Adipose tissue (tissue), 3 donors: ENCODE measurements at places on chromosomes 12 and 14. TPM values are rescaled to one million over a fixed set of nuclear protein-coding genes. Genes with fewer than 3 reads are reported as not detected.

WIF1 gene
- 0.23 TPM for polyA plus RNA-seq

LRRIQ1 gene
- 0.04 TPM for polyA plus RNA-seq

STAB2 gene
- polyA plus RNA-seq = 0.55 TPM

RDH12 gene
- 1.3 TPM for polyA plus RNA-seq

TBC1D30 gene
- polyA plus RNA-seq = 2.5 TPM

PRB2 gene
- not detected for polyA plus RNA-seq

CFAP251 gene
- polyA plus RNA-seq = 1.2 TPM

TMCC3 gene
- polyA plus RNA-seq = 1.9 TPM

PRH2 gene
- not detected for polyA plus RNA-seq

CCDC38 gene
- not detected for polyA plus RNA-seq

PTPRQ gene
- polyA plus RNA-seq = 0.11 TPM

TECPR2 gene
- polyA plus RNA-seq = 5.9 TPM

NPFF gene
- polyA plus RNA-seq = not detected

ARF3 gene
- polyA plus RNA-seq = 68.1 TPM

SYCP3 gene
- polyA plus RNA-seq = 0.56 TPM

MTRFR gene
- 3.5 TPM for polyA plus RNA-seq

C14orf132 gene
- polyA plus RNA-seq = 6.9 TPM

MYO1H gene
- polyA plus RNA-seq = not detected

KLRC2 gene
- not detected for polyA plus RNA-seq

KTN1 gene
- polyA plus RNA-seq = 78.5 TPM

TPPP2 gene
- polyA plus RNA-seq = not detected

COA8 gene
- polyA plus RNA-seq = 67.5 TPM

NKX2-8 gene
- polyA plus RNA-seq = not detected

CACNA1C gene
- polyA plus RNA-seq = 0.72 TPM

TXNDC16 gene
- 2.4 TPM for polyA plus RNA-seq

RAB21 gene
- polyA plus RNA-seq = 29.9 TPM

PLEKHD1 gene
- polyA plus RNA-seq = 0.06 TPM

CD163L1 gene
- 1.8 TPM for polyA plus RNA-seq

CIROP gene
- polyA plus RNA-seq = not detected

NGB gene
- not detected for polyA plus RNA-seq

CLEC14A gene
- 11.8 TPM for polyA plus RNA-seq

ALKBH2 gene
- polyA plus RNA-seq = 23.8 TPM

CDCA3 gene
- 0.64 TPM for polyA plus RNA-seq

SMIM41 gene
- polyA plus RNA-seq = not detected

SOCS2 gene
- polyA plus RNA-seq = 6.8 TPM

PTGER2 gene
- 0.49 TPM for polyA plus RNA-seq

LDHB gene
- polyA plus RNA-seq = 1,192 TPM

CD69 gene
- 6.8 TPM for polyA plus RNA-seq

TM9SF1 gene
- 44.0 TPM for polyA plus RNA-seq

JPH4 gene
- 0.24 TPM for polyA plus RNA-seq

SAMD4A gene
- polyA plus RNA-seq = 11.9 TPM

IL23A gene
- not detected for polyA plus RNA-seq

ATF1 gene
- 6.2 TPM for polyA plus RNA-seq

RIPK3 gene
- polyA plus RNA-seq = 7.2 TPM

CLEC4D gene
- polyA plus RNA-seq = 0.09 TPM

TOMM20L gene
- polyA plus RNA-seq = not detected

PTHLH gene
- polyA plus RNA-seq = 0.08 TPM

PTCSC3 gene
- polyA plus RNA-seq = not detected

MSI1 gene
- polyA plus RNA-seq = 1.1 TPM

REP15 gene
- polyA plus RNA-seq = 0.30 TPM

TAPBPL gene
- polyA plus RNA-seq = 15.9 TPM

ZNF385A gene
- polyA plus RNA-seq = 2.3 TPM

LAG3 gene
- polyA plus RNA-seq = 3.0 TPM

INSM2 gene
- polyA plus RNA-seq = not detected

SLC2A13 gene
- polyA plus RNA-seq = 1.7 TPM

CYP27B1 gene
- polyA plus RNA-seq = 4.2 TPM

RITA1 gene
- 8.4 TPM for polyA plus RNA-seq
